Stimulated activated CD8-positive, alpha-beta memory T cell treated with anti-CD3 and anti-CD28 coated beads, Interleukin-7, amount 100 ng/mL, for 1 hour (primary cell): ENCODE measurements at places on chromosomes 16 and 17.

- no peak for DNase-seq
Measured at GRCh38 chr16:63289834-63290460, 1253.7 kb upstream of the CDH8 start.

- DNase-seq = no peak
Measured at GRCh38 chr17:27241346-27241946, 52.5 kb upstream of the WSB1 start.

DNA sequence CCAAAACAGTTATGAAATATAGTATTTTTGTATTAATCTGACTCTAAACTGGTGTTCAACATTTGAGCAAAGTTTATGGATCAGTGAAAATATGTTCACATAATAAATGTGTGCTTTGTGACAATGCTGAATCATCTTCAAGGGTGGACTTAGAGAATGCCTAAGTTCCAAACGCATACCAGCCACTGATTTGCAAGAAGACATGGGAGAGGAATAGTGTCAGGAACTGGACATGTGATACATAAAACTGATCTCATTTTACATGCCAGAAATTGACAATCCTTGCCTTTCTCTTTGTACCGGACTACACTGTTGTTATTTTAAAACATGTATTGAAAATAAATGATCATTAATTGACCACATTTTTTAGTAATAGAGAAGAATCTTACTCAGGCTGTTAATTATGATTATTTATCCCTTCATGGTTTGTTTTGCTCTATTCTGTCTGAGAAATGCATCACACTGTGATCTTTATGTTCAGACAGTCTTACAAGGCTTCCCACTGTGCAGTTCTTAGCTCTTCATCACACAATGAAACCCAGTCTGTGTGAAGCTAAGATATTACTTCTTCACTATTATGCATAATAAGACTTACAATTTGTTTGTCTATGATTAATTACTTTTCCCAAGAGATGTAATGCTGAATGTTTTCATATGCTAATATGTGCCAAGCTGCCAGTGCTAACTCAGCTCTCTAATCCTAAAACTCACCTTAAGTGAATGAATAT is 1180.6 kb upstream of the CDH8 start:
- DNase-seq = no peak

- DNase-seq = no peak
Measured at GRCh38 chr17:57234061-57234738, 22.1 kb upstream of the MSI2 start.

GRCh38 chr16:11626657-11627291 is 40.1 kb upstream of the LITAF start:
- DNase-seq = no peak

DNA sequence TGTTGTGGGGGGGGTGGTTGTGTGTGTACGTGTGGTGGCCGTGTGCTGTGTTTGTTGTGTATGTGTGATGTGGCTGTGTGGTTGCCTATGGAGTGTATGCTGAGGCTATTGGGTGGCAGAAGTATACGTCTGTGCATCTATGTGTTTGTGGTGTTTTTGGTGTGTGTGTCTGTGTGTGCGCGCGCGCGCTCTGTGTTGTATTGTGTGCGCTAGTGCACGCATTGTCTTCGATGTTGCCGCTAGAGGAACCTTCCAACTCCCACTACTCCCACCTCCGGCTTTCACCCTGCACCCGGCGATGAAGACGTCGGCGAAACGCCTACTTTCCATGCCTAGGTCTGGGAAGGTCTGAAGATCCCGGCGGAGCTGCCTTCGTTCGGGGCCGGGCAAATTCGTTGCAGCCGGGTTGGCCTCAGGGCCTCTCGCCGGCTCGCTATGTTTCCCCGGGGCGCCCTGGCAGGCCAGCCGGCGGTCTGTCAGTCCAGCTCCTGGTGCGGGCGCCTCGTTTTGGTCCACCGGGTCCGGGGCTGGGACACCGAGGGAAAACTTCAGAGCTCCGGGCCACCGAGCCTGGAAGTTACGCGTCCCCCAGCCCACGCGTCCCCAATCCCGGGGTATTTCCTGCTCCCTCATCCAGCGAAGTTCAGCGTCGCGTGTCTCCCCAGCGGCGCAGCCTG is 5.2 kb upstream of the DLX4 start:
- no peak for DNase-seq

GRCh38 chr16:57163842-57164241 is 22.0 kb downstream of the PSME3IP1 start:
- DNase-seq = no peak

GRCh38 chr16:87342978-87343752 is 26.0 kb upstream of the C16orf95 start:
- DNase-seq = no peak

GRCh38 chr16:2585651-2586081 is 47.8 kb downstream of the PDPK1 start:
- no peak for DNase-seq

GRCh38 chr17:74893936-74894671 is 671 bp upstream of the FADS6 start:
- no peak for DNase-seq

DNA sequence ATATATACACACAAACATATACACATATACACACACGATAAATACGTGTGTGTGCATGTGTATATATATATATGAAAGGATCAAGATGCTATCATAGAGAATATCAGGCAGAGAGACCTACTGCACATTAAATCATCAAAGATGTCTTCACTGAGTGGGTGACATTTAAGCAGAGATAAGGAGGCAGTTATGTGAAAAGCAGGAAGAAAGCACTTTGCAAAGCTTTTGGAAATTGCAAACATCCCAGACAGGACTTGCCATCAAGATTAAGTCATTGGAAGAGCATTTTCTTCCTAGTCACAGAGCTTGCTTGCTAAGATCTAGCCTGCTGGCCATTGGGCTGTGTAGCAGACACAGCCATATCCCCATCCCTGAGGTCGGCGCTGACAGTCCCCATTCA is 56.4 kb downstream of the VAT1L start:
- DNase-seq = no peak

DNA sequence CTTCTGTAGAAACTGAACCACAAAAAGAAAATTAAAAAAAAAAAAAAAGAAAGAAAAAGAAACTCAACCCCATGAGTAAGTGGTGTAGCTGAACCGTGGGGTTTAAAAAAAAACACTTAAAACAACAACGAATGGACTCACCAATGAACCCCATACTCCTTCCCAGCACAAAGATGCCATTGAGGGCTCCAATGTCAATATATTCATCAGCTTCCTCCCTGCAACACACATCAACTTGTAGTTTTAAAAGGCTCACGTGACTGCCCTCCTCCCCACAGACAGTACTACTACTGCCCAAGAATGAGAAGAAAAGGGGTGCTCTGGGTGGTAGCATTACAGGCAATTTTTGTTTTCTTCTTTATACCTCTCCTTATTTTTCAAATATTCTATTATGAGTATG is 3.3 kb upstream of the KLHL11 start:
- no peak for DNase-seq

DNA sequence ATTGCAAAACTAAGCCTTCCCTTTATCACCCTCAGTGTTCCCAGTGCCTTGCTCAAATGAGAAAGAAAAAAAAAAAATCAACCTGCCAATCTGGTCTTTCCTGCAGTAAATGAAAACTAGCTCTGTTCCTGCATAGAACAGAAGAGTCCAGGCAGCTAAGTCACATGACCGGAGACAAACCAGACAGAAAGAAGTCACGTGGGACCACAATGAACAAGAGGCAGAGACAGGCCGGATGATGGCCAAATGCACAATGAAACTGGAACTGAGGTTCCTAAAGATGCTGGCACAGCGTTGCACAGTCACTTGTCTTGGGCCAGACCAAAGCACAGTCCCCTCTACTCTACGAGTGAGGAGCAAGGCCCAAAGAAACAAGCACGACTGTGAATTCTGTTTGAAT is 172.5 kb downstream of the GRIN2A start:
- DNase-seq = no peak
